ENCODE measurements at places on chromosomes 1 and 21.

DNA sequence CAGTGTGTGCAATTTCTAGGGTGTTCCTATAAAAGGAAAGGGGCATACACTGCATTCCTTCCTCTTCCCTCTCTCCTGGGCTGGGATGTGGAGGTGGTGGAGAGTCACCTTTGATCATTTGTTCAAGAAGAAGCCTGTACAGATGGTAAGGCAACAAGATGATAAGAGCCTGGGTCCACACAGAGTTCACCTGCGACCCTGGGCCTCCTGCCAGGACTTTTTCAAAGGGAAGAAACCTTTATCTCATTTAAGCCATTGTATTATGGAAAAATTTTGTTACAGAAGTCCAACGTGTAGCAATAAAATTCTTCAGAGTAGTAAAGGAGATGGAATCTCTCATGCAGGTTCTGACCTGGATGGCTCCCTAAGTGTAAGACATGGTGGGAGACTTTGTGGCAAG is 189.1 kb downstream of the MIS18A start:
- no peak for DNase-seq

- no peak for DNase-seq
Measured at GRCh38 chr1:67540733-67541125, 110.5 kb upstream of the SERBP1 start.

GRCh38 chr1:46368791-46369190 is 25.3 kb upstream of the FAAH start:
- no peak for DNase-seq

GRCh38 chr1:230869500-230869899 is 1.2 kb upstream of the C1orf198 start:
- no peak for DNase-seq

- DNase-seq = no peak
Measured at GRCh38 chr1:233523047-233523446, 90.9 kb upstream of the KCNK1 start.

- no peak for DNase-seq
Measured at GRCh38 chr1:180918519-180918918, 5.8 kb downstream of the KIAA1614 start.

DNA sequence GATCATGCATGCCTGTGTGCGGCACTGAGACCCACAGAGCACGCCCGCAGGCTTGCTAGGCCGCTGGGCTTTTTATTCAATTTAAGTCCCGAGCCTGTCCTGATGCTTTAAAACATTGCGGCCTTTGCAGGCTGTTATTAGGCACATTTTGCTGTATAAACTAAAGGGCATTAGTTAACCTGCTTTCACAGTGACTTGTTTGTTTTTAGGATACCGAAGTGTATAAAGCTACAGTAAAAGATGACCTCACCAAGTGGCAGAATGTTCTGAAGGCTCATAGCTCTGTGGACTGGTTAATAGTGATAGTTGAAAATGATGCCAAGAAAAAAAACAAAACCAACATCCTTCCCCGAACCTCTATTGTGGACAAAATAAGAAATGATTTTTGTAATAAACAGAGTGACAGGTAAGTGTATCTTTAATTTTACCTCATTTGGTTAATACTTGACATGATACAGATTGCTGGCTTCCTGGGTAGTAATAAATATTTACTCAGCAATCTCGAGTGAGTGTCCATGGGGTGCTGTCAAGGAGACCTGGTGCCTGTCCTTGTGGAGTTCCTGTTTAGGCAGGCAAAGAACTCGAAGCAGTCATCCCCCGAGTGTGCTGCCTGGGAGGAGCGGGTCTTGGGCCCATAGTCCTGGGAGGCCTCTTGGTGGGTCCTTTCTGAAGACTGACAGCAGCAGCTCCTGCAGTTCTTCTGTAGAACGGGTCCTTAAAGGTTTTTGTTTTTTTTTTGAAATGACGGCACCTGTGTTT is 40.1 kb downstream of the TRAPPC10 start:
- DNase-seq = no peak

GRCh38 chr1:232978091-232978634 is 27.8 kb downstream of the NTPCR start:
- no peak for DNase-seq

- DNase-seq = no peak
Measured at GRCh38 chr1:234769986-234770795, 160.2 kb upstream of the IRF2BP2 start.

All from GOT3 (cell line).